Left renal pelvis (tissue), 4 donors: ENCODE measurements at places on chromosomes 7 and 10. TPM values are rescaled to one million over a fixed set of nuclear protein-coding genes. Genes with fewer than 3 reads are reported as not detected.

Gene CYP3A7
- 14.2 TPM for polyA plus RNA-seq

Gene PPP1R3C
- 52.5 TPM for polyA plus RNA-seq

Gene GIMAP6
- polyA plus RNA-seq = 9.3 TPM

Gene OR9A4
- not detected for polyA plus RNA-seq

Gene SPDYE5
- 0.85 TPM for polyA plus RNA-seq

DNA sequence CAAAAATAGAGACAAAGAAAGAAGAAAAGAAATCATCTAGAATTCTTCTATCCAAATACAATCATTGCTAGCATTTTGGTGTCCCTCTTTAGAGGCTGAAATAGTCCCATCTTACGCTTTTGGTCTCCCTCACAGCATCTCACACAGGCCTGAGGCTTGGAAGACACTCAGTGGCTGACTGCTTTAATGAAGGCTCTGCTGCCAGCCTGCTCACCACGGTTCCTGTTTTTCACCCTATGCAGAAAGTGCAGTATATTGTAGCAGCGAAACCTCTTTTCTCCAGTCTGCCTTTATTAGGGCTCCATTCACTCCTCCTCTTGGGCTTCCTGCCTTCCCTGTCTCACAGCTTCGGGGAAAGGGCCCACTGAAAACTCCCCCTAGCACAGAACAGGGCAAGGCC, 102.2 kb downstream of the JCAD start:
- no peak for DNase-seq

- no peak for DNase-seq
Measured at GRCh38 chr7:36071605-36072004, 81.4 kb upstream of the EEPD1 start.

DNA sequence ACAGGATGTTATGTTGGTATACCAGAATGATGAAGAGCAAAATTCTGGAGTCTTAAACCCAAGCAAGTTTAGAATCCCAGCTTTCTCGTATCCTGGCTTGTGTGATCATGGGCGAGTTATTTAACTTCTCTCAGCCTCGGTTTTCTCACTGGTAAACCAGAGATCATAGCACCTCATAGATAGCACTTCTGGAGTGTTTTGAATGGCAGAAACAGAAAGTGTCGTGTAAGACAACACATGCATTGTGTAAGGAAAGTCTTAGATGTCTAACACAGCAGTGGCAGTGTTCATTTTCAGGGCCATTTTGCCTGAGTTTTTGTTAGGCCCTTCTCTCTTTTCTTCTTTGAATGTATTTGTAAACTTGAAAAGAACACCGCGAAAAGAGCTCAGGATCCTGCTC, 465.1 kb downstream of the AUTS2 start:
- no peak for DNase-seq

DNA sequence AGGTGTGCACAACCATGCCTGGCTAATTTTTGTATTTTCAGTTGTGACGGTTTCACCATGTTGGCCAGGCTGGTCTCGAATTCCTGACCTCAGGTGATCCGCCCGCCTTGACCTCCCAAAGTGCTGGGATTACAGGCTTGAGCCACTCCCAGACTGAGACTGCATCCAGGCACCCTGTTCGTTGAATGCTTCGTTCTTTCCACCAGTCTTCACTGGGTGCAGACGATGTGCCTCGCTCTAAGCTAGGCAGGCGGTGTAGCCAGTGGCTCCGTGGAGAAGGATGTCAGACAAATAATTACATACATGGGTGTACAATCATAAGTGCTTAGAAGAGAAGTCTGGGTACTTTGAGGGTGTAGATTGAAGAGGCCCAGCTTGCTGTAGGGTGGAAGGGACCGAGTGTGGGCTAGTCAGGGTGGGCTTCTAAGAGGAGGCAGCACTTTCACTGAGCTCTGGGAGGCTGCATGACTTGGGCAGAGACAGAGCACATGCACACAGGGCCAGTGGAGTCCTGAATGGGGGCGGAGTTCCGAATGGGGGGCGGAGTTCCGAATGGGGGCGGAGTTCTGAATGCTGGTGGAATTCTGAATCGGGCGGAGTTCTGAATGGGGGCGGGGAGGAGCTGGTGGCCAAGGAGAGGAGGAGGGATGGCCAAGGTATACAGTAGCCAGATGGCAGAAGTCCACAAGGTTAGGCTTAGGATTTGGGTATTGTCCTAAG, 74.3 kb downstream of the COL26A1 start:
- DNase-seq = no peak

GRCh38 chr7:152568972-152569371, 107.0 kb downstream of the XRCC2 start:
- DNase-seq = no peak

DNA sequence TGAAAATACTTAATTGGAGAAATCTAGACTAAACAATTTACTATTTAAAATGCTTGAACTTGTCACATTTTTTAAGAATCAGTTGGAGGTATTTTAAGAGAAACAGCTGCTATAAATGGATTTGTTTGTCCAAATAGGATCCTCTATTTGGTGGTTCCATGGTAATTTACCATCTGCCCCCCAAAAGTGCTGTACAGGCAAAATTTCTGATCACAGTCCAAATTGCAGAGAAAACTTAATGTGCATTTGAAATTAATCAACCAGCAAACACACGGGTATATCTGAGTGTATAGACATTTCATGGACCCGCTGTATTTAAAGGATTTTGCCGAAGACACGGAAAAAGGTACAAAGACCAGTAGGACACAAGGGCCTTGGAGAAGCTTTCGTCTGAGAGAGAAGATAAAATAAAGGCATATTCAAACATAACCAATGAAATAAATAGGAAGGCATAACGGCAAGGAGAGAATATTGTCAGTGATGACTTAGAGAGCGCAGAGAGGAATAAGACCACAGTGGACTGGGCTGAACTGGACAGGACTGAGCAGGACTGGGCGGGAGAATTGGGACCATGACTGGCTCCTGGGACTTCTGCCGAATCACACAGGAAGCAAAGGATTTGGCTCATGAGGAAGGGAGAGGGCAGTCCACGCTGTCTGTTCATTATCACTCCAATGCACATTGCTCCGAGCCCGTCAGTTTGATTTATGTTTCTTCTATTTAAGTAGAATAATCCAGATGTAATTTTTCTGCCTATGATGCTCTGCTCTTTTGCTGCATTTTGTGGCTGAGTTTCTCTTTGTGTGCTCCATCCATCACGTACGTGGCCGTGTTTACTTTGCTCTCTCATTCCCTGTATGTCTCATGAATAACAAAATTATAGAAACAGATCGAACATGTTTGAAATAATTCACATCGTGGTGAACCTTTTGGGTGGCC, 112.8 kb downstream of the PRLHR start:
- DNase-seq = no peak

DNA sequence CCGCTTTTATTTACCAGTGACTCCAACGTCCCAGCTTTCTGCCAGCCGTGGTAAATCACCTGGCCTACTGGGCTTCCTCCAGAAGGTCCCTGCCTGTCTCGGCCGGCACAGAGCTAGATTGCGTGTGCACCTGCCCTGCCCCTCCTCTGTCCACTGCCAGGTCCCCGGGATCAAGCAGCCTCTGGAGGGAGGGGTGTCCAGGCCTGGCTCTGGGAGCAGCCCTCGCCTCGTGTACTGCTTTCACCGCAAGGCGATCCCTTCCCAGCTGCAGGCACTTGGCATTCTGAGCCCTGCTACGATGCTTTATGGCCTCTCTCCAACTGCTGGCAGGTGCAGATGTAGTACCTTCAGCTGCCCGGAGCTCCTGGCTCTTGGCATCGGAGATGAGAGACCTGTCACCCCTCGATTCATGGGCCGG, 7.4 kb downstream of the SLC29A3 start:
- no peak for DNase-seq
